T follicular helper cell (primary cell): ENCODE measurements at places on chromosomes 3 and 15.

GRCh38 chr3:36214460-36214859 is 165.8 kb upstream of the STAC start:
- no peak for DNase-seq

DNA sequence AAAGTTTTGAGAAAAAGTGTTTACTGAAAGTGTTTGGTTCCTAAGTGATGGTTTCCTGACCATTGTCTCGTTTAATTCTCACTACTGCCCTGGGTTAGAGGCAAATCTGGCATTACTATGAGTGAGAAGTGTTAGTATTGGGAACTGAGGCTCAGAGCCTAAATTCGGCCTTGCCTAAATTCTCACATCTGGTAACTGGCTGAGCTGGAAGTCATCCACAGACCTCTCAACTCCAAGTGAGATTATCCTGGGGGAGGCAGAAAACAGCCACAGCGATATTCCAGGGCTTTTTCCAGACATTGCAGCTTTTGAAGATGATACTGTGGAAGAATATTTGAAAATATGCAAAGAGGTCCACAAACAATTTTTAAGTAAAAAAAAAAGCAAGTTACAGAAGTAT is 85.1 kb upstream of the TRA2B start:
- DNase-seq, result no peak

- no peak for DNase-seq
Observed at GRCh38 chr3:178146406-178146831, 389.8 kb upstream of the KCNMB2 start.

DNA sequence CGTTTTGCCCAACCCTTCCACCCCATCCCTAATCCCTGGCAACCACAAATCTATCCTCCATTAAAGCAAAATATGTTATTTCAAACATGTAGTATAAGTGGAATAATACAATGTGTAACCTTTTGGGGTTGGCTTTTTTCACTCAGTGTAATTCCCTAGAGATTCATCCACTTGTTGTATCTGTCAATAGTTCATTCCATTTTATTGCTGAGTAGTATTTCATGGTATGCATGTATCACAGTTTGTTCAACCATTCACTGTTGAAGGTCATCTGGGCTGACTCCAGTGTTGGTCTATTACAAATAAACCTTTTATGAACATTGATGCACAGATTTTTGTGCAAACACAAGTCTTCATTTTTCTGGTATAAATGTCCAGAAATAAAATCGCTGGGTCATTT is 38.8 kb downstream of the BSN start:
- DNase-seq, result no peak

DNA sequence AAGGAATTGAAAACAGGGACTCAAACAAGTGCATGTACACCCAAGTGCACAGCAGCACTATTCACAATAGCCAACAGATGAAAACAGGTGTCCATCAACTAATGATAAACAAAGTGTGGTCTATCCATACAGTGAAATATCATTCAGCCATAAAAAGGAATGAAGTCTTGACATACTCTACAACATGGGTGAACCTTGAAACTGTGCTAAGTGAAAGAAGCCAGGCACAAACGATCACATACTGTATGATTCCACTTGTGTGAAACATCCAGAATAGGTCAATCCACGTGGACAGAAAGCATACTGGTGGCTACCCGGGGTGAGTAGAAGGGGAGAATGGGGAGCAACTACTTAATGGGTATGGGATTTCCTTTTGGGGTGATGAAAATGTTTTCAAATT is 29.6 kb upstream of the PLXND1 start:
- DNase-seq, result no peak

- no peak for DNase-seq
Observed at GRCh38 chr3:145776782-145777408, 384.1 kb downstream of the PLOD2 start.

DNA sequence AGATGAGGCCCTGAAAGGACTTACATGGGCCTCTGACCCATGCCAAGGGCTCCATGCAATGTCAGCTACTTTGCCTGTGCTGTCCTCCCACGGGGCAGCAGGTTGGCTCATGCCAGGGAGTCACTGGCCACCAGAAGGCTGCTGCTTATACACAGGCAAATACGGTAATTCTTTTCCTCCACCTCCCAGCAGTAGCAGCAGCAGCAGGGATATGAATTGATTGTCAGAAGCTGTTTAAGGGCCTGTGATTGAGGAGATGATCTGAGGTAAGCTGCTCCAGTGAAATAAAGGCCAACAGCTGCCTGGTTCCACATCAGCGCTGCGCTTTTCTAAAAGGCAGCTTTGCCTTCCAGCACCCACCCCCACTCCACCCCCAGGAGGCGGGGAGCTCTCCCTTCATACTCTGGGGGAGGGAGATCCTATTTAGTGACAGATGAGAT is 250.5 kb downstream of the SHQ1 start:
- DNase-seq, result no peak

DNA sequence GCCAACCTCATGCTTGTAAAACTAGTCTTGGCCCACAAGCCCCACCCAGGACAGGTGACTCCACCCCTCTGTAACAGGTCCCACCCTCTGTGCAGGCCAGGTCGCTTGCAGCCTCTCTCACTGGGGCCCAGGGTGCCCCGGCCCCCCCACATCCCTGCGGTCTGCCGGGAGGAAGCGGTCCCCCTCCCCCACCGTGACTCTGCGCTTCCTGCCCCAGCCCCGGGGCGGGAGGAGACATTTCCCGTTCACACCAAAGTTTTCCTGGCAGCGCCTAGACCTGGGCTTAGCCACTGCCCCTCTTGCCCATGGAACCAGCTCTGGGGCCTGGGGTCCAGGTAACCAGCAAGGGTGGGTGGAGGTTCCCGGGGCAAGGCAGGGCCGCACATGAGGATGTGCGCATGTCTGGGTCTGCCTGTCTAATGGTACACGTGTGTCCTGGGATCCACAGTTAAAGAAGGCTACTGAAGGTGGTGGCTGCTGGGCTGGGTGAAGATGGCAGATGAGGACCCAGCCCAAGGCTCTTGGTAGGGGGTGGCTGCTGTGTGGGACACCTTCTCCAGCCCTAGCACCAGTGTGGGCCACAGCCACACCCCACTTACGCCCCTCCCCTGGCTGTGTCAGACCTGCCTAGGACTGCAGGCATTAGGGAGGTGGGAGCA is 8.4 kb downstream of the NBEAL2 start:
- peak; percentile 84 for DNase-seq
